ENCODE measurements at places on chromosomes 16 and 17. TPM values are rescaled to one million over a fixed set of nuclear protein-coding genes. Genes with fewer than 3 reads are reported as not detected.

- no peak overlapping the region for H3K4me3 ChIP-seq
- no peaks in the 10 kb centered on the region for H3K4me1 ChIP-seq
- DNase-seq: no peak
Observed at GRCh38 chr16:62869837-62870236, 833.6 kb upstream of the CDH8 start.

- peak within 1 kb of the TSS; percentile 82 for H3K4me3 ChIP-seq
- peak within 1 kb of the TSS; percentile 67 for H3K27ac ChIP-seq
- no peaks in the 10 kb centered on the region for H3K36me3 ChIP-seq
- DNase-seq: peak; percentile 59
Observed at GRCh38 chr16:10579965-10580882, at the start of gene EMP2. Gene EMP2, minus strand, starts transcription at chr16:10580598. Its CDS starts 32,981 bp downstream, at chr16:10547617.

GRCh38 chr17:6555331-6556120 lies 829 bp downstream of the PITPNM3 start:
- H3K27ac ChIP-seq: no peak overlapping the region
- peak; percentile 22 for DNase-seq
- no peaks in the 10 kb centered on the region for H3K36me3 ChIP-seq

Gene KRT33A
- not detected for total RNA-seq

Gene SLC52A1
- total RNA-seq: not detected
